ENCODE measurements at places on chromosomes 5 and 9.
A peak's percentile ranks its signal among the peaks of the same experiment; 100 is the strongest.

DNA sequence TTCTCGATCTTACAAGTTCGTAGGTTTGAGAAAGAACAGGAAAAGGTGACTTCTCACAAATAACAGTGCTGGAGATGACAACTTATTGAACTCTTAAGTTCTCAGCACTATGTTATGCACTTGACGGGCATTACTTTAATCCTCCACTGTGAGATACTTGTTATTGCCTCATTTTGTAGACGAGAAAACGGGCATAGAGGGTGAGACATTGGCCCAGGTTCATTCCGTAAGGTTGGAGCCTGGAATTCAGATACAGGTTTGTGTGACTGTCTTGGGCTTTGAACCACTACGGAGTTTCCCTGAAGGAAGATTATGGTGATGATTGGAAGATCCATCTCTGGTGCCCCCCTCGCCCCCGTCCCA, 657 bp downstream of the MAT2B start:
- no peak for DNase-seq

- DNase-seq = no peak
Measured at GRCh38 chr5:3429962-3430361, 165.7 kb upstream of the IRX1 start.

- DNase-seq = peak; percentile 75
Measured at GRCh38 chr9:128169925-128170324, 9.9 kb downstream of the BBLN start.

GRCh38 chr5:74199005-74199404, 441.5 kb downstream of the ENC1 start:
- no peak for DNase-seq

DNA sequence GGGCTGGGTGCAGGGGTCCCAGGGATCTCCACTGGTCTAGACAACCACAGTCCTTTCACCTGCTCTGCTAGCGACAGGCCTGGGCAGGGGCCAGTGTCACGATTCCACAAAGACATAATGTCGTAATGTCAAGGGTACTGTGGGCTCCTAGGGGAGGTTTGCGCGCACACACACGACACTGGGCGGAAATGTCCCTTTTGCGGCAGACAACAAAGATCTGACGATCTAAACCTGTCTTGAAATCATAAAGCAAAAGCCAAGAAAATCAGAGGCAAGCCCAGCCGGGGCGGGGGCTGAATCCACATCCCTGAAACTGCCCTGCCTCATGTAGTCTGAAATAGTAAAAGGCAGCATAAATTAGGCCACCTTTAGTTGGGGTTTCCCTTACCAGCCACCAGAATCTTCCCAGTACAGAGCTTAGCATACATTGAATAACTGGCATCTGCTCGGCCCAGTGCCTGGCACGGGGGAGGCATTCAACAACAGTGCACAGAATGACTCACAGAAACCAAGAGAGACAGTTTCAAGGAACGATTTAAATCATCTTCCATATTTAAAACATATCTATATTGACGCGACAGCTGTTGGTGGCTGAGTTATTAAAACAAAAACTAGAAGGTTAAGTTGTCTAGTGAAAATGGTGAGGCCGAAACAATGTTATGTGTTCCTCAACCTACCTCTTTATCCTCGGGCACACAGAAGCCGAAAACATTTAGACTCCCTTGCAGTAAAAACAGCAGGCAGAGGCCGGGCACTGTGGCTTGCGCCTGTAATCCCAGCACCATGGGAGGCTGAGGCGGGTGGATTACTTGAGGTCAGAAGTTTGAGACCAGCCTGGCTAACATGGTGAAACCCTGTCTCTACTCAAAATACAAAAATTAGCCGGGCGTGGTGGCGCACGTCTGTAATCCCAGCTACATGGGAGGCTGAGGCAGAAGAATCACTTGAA, 151.0 kb downstream of the MYO10 start:
- DNase-seq = no peak

DNA sequence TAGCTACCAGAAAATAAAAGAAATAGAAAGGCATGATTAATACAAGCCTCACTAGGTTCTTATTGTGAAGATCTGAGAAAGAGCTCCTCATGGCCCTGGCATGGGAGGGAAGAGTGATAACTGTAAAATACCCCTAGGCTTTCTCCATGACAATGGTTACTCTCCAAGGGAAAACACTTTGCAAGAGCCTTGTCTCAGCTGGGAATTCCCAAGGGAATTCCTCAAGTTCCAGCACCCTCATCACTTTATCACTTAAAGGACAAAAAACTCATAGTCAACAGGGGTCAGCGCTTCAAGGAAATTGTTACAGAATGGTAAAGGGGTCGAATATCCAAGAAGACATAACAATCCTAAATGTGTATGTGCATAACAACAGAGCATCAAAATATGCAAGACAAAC, 21.2 kb downstream of the SYK start:
- no peak for DNase-seq

- no peak for DNase-seq
Measured at GRCh38 chr5:20609126-20609525, 621.1 kb upstream of the CDH18 start.

GRCh38 chr5:158640593-158640980, 459.1 kb downstream of the EBF1 start:
- DNase-seq = no peak

- no peak for DNase-seq
Measured at GRCh38 chr5:147673266-147673665, 109.3 kb downstream of the JAKMIP2 start.

GRCh38 chr5:113237893-113238292, 196.9 kb downstream of the TSSK1B start:
- DNase-seq = no peak

GRCh38 chr5:151870820-151871219, 53.8 kb downstream of the GLRA1 start:
- no peak for DNase-seq

GRCh38 chr9:96040591-96041461, 165.3 kb downstream of the ERCC6L2 start:
- DNase-seq = no peak

GRCh38 chr5:64229163-64229774, 63.6 kb downstream of the RNF180 start:
- DNase-seq = no peak

- no peak for DNase-seq
Measured at GRCh38 chr5:149666212-149666852, 63.8 kb upstream of the PPARGC1B start.

GRCh38 chr5:64693636-64694035, 3.3 kb downstream of the SHISAL2B start:
- DNase-seq = no peak

- no peak for DNase-seq
Measured at GRCh38 chr5:94263068-94263467, 355.3 kb downstream of the KIAA0825 start.

- DNase-seq = no peak
Measured at GRCh38 chr5:151318850-151319732, 15.5 kb upstream of the SLC36A3 start.

- DNase-seq = no peak
Measured at GRCh38 chr9:33458444-33458843, 11.1 kb upstream of the AQP3 start.

- peak; percentile 9 for DNase-seq
Measured at GRCh38 chr5:154179846-154180710, 10.5 kb upstream of the GALNT10 start.

DNA sequence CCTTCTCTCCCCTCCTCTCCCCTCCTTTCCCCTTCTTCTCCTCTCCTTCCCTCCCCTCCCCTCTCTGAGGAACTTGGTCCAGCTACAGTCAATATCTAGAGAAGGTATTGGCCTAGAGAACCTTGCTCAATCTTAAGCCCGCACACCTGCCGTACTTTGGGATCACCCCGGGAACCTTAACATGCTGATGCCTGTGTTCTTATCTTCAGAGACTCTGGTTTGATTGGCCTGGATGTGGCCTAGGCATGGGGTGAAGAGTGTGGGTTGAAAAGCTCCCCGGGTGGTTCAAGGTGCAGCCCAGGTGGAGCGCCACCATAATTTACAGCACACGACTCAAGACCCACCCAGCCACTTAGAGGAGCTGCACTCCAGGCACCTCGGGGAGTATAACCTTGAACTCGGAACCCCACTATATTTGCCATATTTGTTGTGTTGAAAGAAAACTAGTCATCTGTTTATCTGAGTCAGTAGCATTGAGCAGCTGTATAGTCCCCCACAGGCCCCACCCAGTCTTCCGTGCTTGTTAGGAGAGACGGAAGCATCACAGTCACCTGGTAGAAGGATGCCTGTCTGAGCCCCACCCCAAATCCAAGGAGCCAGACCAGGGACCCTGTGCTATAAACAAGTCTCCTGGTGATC, 14.4 kb upstream of the PHF19 start:
- no peak for DNase-seq

GRCh38 chr5:59943452-59944113, 50.1 kb upstream of the PDE4D start:
- no peak for DNase-seq

DNA sequence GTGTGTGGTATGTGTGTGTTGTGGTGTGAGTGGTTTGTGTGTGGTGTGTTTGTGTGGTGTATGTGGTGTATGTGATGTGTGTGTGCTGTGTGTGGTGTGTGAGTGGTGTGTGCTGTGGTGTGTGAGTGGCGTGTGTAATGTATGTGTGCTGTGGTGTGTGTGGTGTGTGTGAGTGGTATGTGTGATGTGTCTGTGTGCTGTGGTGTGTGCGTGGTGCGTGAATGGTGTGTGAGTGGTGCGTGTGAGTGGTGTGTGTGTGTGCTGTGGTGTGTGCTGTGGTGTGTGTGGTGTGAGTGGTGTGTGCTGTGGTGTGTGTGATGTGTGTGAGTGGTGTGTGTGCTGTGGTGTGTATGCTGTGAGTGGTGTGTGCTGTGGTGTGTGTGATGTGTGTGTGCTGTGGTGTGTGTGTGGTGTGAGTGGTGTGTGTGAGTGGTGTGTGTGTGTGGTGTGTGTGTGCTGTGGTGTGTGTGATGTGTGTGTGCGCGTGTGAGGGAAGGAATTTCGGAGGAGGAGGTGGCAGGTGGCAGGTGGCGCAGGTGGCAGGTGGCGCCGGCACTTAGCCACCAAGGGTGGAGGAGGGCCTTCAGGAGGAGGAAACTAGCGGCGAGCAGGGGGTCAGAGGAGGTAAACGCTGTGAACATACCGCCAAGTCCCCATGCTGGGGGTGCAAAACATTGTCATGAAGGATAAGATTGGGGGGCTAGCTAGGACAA, 191.8 kb downstream of the MELK start:
- no peak for DNase-seq

- no peak for DNase-seq
Measured at GRCh38 chr5:86926033-86926432, 308.3 kb downstream of the COX7C start.

GRCh38 chr9:72356041-72356582, 8.9 kb downstream of the ZFAND5 start:
- DNase-seq = no peak

DNA sequence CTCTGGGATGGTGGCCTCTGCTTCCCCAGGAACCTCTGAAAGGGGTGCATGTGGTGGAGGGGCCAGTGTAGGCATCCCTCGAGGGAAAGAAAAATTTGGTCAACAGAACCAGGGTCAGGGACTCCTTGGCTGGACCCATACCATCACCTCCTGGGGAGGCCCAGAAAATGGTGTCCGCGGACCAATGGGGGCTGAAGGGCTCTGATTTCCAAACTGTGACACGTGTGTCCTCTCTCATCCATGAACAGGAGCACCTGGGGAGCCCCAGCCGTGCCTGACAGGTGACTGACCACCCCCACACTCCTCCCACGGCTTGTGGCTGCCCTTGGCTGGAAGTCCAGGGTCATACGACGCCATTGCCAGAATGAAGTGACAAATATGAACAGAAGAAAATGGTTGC, 3.9 kb downstream of the FCN2 start:
- no peak for DNase-seq

DNA sequence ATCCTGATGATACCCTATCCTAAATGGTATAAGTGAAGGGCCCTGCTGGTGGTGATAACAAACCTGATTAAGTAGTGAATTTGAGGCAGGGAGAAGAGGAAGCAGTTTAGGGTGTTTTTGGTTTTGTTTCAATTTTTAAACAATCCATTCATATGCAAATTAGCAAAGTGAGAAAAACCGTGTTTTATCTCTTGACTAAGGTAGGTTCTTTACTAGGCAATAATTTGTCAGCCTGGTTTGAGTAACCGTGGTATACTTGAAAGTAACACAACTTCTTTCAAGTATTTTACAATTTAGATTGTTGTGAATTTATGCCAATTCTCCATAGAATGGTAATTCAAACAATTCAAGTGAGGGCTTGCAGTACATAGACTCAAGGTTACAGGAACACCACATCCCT, 177.8 kb upstream of the CD180 start:
- no peak for DNase-seq

GRCh38 chr9:78289474-78289873, 7.5 kb upstream of the PSAT1 start:
- no peak for DNase-seq

- no peak for DNase-seq
Measured at GRCh38 chr5:155128786-155129512, 115.4 kb downstream of the KIF4B start.

DNA sequence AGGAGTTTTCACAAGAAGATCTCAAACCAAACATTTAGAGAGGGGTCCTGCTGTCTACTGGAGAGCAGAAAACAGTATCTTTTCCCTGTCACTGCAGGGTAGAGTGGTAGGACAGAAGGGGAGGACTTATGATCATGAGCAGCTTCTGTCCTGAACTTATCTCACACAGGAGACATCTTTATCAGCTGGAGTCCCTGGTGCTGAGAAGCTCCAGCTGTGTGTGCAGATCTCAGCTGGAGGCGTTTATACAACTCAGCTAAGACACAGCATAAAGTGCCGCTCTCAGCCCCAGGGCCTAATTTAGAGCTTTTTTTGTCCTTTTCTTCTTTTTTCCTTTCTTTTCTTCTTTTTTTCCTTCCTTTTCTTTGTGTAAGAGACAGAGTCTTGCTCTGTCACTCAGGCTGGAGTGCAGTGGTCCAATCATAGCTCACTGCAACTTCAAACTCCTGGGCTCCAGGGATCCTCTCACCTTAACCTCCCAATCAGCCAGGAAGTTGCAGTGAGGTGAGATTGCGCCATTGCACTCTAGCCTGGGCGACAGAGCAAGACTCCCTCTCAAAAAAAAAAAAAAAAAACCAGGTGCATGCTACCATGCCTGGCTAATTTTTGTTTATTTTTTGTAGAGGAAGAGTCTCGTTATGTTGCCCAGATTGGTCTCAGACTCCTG, 31.9 kb downstream of the CCDC125 start:
- DNase-seq = no peak

All from caudate nucleus (tissue), 63 donors.